ENCODE measurements at places on chromosomes 12 and 14.

GRCh38 chr14:57161583-57162234, 107.0 kb downstream of the EXOC5 start:
- no peak for DNase-seq

- DNase-seq = no peak
These were observed 161.3 kb upstream of the CAND1 start for GRCh38 chr12:67107751-67108269.

DNA sequence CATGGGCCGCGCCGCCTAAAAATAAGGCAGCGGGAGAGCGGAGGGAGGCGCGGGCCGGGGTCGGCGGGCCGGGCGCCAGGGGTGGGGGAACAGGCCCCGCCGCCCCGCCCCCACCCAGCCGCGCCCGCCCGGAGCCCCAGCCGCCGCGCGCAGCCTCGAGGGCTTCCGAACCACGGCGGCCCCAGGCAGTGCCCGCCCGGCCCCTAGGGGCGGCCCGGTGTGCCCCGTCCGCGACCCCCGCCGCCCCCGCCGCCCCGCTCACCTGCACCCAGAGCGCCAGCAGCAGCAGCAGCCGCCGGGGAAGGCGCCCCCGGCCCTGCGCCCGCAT, 519 bp downstream of the JAG2 start:
- no peak for DNase-seq

DNA sequence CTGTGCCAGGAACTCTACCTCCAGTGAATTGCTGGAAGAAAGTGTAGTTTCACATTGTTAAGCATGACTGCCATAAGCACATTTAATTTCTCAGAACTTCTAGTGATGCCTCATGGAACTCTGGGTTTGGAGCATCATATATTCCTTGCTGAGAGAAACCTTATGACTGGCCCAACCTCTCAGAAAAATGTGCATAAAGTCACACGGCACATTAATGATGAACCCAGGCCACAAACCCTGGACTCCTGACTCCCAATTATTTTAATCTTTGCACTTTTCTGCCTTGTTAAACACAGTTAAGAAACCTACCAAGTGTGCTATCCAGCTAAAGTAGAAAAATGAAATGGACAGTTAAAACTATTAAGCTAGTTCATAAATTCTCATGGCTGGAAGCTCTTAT, 5.6 kb downstream of the TCP11L2 start:
- DNase-seq = no peak

DNA sequence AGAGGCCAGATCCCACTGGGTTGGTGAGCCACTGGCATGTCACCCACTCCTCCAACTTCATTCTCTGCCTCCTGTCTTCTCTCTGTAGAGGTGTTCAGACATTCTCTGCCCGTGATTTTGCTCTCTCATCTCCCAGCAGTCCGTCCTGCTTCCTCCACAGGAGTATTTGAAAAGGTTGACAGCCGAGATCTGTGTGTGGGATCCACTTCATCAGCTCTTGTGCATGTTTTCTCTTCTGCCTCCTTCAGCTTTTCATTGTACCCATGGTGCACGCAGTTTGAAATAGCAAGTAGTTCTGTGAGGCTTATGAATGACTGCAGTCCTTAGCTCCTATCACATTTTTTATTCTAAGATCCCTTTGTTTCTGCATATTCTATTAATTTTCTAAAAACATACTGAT, 34.8 kb downstream of the ZC3H14 start:
- DNase-seq = no peak

- no peak for DNase-seq
These were observed 13.2 kb upstream of the SERPINA10 start for GRCh38 chr14:94306047-94306978.

DNA sequence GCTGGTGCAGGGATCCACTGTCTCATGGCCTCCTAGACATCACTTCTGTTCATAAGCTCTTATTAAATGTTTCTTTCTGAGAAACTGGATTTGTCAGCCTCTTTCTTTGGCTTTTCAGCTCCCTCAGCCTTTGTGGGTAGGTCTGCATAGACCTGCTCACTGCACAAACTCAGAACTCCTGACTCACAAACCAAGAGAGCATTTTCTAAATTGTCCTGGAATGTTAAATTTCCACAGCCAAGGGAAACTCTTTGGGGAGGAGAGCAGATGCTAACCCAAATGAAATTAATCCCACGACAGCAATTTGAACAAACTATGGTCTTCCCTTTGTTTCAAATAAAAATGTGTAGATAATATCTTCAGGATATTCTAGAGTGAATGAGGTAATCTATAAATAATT, 19.5 kb upstream of the CERS5 start:
- no peak for DNase-seq

DNA sequence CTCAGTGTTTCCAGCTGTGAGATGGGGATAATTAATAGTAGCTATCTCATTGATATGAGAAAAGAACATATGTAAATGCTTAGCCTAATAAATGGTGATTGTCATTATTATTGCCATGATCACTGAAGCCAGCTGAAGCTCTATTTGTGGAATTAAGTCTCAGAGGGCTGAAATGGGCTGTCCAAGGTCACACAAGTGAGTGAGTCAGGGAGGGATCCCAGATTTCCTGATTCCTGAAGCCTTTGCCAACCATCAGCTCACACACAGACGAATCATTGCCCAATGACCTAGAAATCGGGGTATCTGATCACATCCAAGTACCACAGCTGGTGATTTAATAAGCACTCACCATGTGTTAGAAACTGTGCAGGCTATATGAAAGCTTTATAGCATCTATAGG, 21.6 kb upstream of the TMEM229B start:
- no peak for DNase-seq

DNA sequence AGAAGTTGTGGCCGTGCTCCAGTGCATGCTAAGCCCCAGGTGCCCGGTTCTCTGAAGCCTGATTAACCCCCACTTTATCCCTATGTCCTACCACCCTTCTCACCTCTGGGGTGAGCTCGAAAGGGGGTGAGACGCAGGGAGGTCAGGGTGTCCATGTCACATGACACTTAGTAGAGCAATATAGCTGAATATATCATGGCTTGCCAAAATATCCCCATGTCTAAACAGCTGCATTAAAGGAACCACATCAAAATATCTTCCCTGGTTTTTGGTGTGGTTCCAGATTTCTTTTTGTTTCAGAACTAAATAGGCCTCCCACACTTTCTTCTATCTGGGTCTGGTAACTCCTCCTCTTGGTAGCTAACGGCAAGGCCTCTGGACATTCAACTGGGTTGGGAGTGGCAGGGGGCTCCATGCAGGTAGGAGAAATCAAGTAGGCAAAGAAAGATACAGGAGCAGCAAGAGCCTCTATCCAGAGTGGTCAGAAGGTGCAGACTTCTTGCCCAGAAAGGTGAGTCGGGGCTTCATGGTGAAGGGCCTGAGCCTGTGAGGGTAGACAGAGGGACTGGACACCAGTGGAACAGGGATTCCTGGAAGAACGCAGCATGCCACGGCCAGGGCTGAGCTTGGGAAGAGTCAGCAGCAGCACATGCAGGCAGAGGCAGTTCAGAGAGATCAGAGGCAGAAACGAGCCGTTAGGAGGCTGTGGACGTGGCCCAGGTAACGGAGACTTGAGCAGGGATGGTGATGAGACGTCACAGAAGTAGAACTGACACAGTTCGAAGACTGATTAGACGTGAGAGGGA, 202.8 kb upstream of the DIO3 start:
- no peak for DNase-seq

DNA sequence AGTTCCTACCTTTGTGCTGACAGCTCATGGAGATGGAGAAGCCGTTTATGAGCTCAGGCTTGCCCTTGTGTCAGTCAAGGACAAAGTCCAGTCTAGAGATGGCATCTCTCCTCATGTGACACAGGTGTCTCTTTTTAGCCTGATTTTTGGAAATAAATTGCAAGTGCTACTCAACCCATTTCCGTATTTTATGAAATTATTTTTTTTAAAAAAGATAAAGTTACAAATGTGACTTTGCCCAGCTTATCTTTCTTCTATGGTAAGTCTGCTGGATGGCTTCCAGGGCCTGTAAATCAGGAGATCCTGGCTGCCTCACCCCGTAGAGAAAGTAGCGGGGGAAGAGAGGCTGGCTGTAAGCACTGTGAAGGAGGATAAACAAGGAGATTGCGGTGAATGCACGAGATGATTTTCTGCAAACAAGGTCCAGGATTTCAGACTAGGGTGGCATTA, 169.7 kb downstream of the MYRFL start:
- no peak for DNase-seq

DNA sequence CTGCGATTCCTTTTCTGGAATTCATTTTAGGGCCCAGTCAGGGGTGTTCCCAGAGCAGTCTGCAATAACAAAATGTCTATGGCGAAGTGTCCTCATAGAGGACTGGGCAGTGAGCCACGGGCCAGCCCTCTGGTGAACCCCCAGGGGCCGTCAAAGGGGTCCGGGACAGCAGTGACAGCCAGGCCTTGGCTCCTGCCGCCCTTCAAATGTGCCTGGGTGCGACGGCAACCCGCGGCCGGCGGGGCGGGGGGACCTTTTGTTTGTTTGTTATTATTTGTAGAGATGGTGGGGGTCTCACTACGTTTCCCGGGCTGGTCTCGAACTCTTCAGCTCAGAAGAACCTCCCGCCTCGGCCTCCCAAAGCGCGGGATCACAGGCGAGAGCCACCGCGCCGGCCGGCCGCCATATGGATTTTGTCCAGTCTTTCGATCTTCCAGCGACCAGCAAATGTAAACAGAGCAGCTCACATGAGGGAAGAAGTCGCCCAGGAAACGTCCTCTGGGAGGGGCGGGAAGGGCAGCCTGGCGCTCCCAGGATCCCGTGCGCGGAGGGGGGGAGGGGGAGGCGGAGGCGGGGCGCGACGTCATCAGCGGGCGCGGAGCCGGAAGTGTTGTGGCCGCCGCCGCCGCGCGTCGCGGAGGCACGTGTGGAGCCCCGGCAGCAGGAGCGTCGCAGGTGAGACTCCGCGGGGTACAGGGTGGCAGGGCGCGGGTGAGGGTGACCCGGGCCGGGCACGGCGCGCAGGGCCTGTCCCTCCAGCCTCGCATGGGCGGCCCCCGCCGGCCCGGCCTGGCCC, at the start of gene TRMT61A:
Gene TRMT61A (plus strand): TSS at position 610 of the 796 bp plus-strand sequence. CDS start 783 bp downstream, outside the sequence.
- peak; percentile 90 for DNase-seq

GRCh38 chr14:23112359-23113178, 6.5 kb downstream of the CEBPE start:
- no peak for DNase-seq

- no peak for DNase-seq
These were observed 8.9 kb upstream of the GLRX5 start for GRCh38 chr14:95525999-95526398.

DNA sequence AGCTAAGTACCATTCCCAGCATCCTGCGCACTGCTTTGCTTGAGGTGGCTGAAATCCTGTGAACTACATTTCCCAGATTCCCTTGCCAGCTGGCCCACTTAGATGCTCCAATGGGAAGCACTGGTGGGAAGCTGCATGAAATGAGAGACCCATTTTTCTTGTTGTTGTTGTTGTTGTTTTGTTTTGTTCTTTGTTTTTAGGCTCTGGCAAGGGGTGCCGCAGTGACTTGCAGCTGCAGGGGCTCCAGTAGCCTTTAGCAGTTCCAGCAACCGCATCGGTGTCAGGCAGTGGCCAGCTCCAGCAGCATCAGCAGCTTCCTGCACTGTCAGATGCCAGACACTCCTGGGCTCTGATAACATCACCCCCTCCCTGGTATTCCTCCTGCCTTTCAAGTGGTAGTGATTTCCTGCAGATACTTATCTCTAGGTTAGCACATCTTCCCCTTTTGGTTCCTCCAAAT, 8.8 kb upstream of the EGLN3 start:
- DNase-seq = no peak

DNA sequence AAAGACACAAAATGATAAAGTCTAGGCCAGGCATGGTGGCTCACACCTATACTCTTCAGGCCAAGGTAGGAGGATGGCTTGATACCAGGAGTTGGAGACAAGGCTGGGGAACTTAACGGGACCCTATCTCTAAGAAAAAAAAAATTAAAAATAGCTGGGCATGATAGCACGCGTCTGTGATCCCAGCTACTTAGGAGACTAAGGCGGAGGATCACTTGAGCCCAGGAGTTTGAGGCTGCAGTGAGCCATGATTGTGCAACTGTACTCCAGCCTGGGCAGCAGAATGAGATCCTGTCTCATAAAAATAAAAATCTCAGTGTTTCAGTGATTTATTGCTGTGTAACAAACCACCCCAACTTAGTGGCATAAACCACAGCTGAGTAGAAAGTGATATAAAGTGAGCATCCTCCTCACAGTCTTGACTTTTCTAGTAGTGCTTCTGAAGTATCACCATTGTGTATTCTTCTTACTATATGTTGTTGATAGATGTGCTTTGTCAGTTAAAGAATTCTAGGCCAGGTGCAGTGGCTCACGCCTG, 10.6 kb upstream of the ATF1 start:
- no peak for DNase-seq

- no peak for DNase-seq
These were observed 122.5 kb upstream of the CNTN1 start for GRCh38 chr12:40569626-40570179.

- no peak for DNase-seq
These were observed 217.4 kb downstream of the ACSS3 start for GRCh38 chr12:81295251-81295650.

DNA sequence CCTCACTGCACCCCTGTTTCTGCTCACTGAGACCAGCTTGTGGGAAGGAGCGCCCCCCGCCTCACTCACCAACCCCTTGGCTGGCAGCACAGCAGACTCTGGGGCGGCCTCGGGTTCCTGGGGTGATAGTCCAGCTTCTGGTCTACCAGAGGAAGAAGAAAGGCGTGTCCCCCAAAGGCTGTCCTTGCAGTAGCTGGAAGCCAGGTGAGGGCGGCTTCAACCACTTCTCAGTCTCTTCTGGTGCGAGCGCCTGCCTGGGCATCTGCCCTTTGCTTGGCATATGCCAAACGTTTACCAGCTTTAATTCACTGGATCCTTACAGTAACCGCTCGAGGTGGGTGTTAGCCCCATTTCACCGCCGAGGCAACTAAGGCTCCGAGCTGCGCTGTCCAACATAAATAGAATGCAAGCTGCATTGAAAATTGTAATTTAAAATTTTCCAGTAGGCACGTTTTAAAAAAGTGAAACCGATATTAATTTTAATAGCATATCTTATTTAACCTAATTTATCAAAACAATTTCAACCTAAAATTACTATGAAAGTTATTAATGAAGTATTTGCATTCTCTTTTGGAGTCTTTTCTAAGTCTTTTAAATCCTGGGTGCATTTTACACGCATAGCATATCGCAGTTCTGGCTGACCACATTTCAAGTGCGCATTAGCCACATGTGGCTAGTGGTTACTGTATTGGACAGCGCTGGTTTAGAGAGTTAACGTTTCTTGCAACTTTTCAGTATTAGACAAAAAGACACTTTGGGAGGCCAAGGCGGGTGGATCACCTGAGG, 872 bp downstream of the FAM177A1 start:
- DNase-seq = no peak

- no peak for DNase-seq
These were observed 2.9 kb downstream of the KRT2 start for GRCh38 chr12:52649066-52649465.

- DNase-seq = peak; percentile 64
These were observed 1.1 kb downstream of the INHBE start for GRCh38 chr12:57456145-57456700.

GRCh38 chr12:39873065-39873464, 232.8 kb downstream of the SLC2A13 start:
- DNase-seq = no peak

- no peak for DNase-seq
These were observed 113.1 kb upstream of the FKBP4 start for GRCh38 chr12:2681450-2682205.

- peak; percentile 27 for DNase-seq
These were observed 18.8 kb upstream of the FLVCR2 start for GRCh38 chr14:75559451-75560222.

GRCh38 chr12:106897981-106898901, 57.5 kb upstream of the TMEM263 start:
- DNase-seq = no peak

Data from CD4-positive, alpha-beta T cell treated with Interleukin-17A for 4 hours (primary cell).